ENCODE measurements at places on chromosomes 2 and 18.

DNA sequence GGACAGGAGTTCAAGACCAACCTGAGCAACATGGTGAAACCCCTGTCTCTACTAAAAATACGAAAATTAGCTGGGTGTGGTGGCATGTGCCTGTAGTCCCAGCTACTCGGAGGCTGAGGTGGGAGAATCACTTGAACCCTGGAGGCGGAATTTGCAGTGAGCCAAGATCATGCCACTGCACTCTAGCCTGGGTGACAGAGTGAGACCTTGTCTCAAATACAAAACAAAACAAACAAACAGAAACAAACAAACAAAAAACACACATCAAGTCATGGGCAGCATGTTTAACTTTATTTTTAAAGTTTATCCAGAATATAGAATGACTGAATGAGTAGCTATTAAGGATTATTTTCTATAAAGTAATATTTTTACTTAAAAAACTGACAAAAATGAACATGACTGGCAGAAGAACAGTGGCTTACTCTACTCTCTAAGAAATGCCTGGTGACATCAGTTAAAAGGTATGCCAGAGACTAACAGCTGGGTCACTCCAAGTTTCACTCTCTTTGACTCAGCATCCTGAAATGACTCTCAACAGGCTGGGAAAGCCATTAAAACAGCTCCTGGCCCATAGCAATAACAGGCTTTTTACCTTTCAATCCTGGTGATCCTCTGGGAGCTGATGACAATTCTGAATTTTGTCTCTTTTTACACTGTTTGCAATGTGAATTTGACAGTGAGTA is 281.6 kb upstream of the STON1 start:
- no peak for DNase-seq

DNA sequence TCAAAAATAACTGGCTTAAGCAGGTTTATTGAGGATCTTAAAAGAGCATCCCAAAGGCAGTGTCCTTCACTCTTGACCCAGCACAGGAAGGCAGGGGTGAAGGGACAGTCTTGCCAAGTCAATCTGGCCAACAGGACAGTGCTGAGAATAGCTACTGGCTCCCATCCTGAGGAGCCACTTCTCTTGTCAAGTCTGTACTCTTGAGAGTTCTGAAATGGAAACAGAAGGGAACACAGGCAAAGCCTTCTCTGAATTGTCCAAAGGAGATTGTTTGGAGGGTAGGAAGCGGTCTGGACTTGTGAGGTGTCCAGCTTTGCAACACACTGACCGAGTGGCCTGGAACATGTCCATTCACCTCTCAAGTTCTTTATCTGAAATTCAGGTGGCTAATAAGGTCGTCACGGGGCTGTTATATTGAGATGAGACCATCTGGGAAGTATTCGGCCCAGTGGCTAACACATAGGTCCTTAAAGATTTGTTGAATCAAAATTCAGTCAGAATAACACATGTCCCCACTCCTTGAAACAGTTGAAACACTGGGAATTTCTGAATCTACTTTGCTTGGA is 99.5 kb upstream of the FHL2 start:
- DNase-seq, result no peak

DNA sequence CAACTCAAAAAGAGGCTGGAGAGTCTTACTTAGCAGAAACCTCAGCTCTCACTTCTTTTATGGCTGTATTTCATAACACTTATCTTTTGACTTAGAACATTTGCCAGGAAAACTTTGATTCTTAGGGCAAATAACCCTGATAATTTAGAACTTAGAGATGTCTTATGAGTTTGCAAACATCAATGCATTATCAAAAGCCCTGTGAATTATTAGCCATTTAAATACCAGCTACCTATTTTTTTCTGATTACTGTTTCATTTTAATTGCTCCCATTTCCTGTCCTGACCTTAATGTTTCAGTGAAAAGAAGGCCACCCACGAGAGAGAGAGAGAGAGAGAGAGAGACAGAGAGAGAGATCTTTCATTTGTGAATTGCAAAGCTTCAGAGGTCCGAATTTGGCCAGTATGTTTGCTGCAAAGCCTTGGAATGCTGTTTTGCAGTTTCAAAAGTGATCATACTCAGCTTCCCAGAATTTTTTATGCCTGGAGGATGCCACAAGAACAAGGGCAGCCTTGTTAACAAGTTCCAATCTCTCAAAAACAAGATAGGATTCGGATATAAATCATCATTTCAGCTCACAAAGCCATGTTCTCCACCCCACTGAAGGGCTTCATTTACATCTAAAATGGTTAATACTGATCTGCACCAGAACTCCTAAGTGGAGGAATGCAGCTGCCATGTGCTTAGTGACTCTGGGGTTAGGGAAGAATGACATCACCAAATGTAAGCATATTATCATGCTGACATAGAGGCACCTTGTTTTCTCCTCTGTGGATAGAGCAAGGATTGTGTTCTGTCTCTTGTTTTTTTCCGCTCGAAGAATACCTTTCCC is 478.2 kb downstream of the ARHGAP15 start:
- no peak for DNase-seq

- DNase-seq, result no peak
Observed at GRCh38 chr18:75829091-75829490, 401.6 kb upstream of the SMIM21 start.

DNA sequence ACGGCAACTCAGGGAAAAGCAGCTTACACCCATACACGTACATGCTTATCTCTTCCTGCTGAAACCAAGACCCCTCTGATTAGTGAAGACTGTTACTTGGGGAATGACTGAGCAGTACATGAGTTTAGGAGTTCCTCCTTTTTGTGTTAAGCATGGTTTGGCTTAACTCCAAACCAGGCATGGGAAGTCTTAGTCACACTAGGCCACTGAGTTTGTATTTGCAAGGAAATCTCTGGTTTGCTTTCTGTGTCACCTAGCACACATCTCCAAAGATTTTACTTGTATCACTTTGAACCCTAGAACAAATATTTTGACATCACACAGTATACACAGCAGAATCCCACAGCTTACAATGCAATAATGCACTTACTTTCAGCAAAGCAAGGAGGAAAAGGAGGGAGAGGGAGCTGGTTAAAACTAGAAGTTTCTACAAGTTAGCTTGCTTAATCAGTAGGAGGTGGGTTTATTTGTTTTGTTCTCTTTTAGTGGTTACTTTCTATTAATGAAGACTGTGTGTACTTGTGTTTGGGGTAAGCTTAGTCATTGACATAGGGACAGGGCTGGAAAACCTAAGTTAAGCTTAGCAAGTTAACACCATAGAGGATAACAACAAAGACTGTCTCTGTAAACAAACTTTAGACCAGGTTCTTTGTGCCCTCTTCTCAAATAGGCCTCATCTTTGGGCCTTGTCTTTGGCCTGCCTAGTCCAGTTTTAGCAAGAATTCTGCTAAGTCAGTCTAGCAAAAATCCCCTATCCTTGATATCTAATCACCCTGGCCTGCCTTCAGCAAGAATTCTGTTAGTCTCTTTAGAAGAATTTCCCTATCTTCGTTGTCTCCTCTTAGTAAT is 219.4 kb downstream of the MREG start:
- DNase-seq, result no peak

GRCh38 chr2:241215421-241215820 is 26.9 kb downstream of the ANO7 start:
- DNase-seq, result no peak

- DNase-seq, result peak; percentile 57
Observed at GRCh38 chr18:50286391-50287027, 983 bp downstream of the CXXC1 start.

DNA sequence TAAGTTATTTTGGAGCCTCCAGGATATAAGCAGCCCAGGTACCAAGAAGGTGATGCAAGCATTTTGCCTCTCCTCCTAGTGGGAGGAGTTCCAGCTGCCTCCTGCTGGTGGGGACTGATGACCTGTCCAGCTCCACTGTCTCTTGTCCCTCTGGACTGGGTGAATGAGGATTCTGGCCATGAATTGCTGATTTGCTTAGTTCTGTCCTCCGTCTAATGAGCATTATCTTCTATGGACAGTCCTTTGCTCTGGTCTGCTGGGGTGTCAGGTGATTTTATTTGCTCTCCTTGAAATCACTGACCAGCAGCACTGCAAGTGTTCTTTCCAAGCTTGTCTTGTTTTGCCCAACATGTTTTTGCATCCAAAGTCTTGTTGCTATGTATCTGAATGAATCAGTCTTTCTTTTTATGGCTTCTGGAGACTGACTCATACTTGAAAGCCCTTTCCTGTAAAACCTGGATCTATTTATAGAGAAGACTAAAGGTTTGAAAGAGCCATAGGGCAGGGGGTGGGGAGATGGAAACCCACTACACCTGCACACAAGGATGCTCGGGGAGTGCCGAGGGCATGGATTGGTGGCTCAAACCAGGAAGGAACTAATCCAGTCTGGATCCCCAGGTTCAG is 40.5 kb upstream of the EFHD1 start:
- DNase-seq, result no peak

DNA sequence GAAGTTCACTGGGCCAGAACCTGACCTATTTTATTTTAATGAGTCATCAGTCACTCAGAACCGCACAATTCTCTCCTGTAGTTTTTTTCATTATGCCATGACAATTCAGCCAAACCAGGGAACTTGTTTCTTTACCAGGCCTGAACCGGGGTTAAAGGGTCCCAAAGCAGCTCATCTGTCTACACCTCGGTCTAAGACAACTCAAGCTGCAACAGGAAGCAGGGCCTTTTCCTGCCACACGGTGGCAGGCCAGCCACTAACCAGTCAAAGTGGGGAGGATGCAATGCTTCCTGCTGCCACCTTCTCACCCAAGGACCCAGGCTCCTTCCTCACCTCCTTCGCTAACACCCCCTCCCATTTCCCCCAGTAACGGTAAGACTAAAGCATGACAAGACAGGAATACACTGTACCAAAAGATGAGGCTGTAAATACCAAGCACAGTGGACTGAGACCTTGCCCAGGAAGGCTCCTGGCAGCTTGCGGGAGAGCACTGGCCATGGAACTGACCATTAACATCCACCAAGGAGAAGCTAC is 56.7 kb upstream of the ACKR3 start:
- DNase-seq, result peak; percentile 74

- DNase-seq, result no peak
Observed at GRCh38 chr18:44677933-44678332, 2.8 kb upstream of the SETBP1 start.

DNA sequence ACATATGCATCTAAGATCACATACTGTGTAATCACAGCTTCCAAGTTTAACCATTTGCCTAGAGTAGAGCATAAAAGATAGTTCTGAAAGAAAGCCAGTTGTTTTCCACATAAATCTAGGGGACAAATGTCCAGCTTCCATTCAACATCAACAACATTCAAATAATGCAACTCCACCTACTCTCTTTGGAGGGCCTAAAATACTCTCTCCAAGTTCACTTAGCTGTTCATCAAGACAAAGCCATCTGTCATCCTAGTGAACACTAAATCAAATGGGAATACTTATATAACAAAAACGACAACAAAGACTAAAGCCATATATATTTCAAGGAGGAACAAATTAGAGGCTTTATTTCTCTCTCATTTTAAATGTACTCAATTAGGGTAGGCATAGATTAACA is 221.5 kb upstream of the CDH2 start:
- DNase-seq, result no peak

All from ecto neural progenitor cell (in vitro differentiated cells).